ENCODE measurements at places on chromosomes 5 and 9.

- no peak for DNase-seq
Measured at GRCh38 chr5:168646335-168646734, 67.2 kb upstream of the PANK3 start.

DNA sequence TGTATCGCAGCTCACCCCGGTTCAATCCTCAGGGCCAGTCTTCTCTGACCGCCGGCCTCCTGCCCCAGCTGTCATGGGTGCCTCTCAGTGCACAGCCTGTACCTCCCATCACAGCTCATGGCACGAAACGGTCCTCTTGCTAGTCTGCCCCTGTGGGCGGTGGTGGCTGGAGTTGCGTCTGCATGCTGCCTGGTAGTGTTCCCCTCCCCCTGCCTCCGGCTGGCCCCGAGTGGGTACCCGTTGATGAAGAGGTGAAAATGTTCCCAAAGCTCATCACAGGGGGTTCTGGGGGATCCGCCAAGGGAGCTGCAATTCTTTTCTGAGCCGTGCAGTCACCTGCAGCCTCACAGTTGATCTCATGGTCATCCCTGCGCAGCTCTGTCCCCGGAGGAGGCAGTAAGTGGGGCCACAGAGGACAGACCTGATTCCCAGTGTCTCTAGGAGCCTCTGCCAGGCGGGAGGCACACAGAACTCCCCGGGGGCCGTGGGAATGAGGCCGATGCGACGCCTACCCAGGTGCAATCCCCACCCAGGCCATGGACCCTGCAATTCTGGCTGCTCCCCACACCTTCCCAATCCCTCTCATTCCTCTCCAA, 34.7 kb upstream of the FIBCD1 start:
- no peak for DNase-seq

- peak; percentile 43 for DNase-seq
Measured at GRCh38 chr9:120465685-120466407, 114.1 kb downstream of the CDK5RAP2 start.

GRCh38 chr5:15222156-15222555, 277.8 kb upstream of the FBXL7 start:
- no peak for DNase-seq

DNA sequence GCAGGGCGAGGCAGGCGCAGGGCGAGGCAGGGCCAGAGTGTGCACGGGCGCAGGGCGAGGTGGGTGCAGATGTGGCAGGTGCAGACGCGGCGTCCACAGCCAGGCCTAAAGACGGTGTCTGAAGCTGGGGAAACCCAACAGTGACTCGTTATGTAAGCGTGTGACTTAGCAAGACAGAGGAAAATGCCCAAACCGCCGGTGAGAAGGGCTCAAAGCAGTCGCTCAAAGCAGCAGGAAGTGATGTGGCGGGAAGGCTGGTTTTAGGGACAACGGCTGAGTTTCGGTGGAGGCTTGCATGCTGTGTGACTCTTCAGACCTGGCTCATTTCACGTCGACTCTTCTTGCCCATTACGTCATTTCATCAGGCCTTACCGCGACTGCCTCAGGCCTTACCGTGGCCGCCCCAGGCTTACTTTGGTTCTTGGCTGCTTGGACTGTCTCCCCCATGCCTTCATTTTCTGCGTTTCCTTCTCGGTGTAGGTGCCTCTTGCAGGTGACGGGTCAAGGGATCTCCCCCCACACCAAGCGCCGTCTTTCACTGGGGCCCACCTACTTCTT, 50.5 kb upstream of the EXOC3 start:
- DNase-seq = peak; percentile 49

DNA sequence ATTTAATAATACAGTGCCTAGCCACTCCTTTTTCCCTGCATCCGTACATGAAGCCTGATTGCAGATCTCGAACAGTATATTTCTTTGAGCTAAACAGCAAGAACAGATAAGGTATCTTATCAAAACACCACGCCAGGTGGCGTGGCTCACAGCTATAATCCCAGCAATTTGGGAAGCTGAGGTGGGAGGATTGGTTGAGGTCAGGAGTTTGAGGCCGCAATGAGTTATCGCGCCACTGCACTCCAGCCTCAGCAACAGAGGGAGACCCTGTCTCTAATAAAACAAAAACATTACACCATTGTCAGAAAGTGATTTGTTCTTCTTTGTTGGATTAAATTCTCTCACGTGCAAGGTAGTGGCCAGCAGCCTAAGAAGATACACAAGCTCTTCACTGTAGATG, 291.2 kb upstream of the DMRT1 start:
- no peak for DNase-seq

DNA sequence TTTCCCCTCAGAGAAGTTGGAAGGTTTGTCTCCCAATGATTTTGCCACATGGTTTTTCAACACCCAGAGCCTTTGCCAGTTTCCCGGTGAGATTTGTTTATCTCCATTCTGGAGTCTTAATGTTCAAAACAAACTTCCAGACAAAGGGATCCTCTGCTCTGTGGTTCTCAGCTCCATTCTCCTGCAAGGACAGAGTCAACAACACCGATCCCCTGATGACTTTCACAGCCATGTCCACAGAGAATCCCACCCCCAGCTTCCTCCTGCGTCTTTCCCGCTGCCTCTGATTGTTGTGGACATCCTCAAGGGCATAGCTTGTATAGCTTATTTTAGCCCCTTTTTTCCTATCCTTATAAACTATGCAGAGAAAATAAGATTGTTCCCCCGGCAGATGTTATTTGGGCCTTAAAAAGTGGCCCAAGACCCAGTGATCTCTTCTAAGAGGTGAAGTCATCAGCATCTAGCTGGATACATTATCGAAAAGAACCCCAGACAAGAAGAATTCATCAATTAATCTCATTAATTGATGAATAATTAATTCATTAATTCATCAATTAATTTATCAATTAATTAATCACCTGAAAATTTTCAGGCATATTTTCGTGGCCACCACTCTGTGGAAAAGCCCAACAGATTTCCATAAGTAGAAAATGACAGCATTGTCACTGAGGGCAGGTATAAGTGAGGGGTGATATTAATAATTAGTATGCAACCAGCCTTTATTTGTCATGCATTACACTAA, 2.9 kb upstream of the ABLIM3 start:
- no peak for DNase-seq

- no peak for DNase-seq
Measured at GRCh38 chr5:137152616-137153015, 346.5 kb downstream of the SPOCK1 start.

- no peak for DNase-seq
Measured at GRCh38 chr9:123775289-123776284, 154.3 kb downstream of the DENND1A start.

DNA sequence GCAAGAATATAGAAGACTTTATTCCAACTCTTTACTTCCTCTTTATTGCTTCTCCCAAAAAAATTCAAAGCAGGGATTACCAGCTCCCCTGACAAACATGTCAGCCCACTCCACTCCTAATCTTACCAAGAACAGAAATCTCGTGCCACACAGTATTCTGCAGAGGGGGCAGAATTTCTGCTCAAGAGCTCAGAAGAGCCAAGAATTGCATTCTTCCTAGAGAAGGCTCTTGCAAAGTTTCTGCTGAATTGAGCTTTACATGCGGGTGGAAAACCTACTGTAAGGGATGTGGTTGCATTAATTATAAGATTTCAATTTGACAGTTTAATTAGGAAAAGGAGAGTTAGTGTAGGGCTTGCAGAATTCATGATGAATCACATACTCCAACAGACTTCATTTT, 428.5 kb downstream of the CETN3 start:
- DNase-seq = no peak

DNA sequence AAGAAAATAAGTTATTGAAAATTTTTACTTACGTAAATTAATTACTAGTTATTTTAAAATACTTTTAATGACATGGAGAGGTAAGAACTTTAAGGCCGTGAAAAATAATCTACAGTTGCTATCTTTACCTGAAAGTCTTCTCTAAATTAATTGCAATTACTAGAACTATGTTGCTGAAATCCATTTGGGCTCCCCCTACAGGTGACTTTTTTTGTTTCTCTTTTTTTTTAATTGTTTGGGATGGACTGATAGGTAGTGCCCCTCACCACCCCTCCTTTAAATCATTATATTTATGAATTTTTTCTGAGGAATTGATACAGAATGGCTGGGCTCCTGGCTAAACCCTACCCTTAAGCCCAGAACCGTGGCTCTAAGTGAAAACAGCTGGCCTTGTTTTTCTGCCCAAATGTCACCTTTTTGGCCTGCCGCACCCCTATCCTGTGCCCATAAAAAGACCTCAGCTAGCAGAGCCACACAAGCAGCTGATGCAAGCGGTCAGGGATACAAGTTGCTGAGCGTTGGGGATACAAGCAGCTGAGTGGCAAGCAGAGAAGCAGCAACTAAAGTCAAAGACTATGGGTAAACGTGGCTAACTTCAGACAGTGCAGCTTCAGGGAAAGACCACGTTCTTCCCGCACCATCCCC, 315.2 kb upstream of the ACO1 start:
- no peak for DNase-seq

DNA sequence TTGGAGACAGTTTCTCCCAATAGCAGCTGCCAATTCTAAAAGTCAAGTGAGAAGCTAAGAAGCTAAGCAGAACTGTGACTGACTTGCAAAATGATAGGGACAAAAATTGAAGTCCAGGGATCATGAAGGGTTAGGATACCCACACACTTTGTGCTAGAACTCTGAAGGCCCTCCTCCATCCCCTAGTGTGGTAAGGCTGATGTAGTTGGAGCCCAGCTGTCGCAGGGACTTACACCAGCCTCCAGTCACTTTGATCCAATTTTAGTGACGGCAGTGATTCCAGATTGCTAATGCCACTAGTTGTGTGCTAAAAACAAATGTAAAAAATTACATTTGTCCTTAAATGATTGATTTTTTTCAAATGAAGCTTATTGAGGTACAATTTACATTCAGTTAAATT, 742.7 kb upstream of the ZNF608 start:
- no peak for DNase-seq

GRCh38 chr9:134839455-134840125, 41.0 kb upstream of the FCN2 start:
- DNase-seq = no peak

- DNase-seq = no peak
Measured at GRCh38 chr5:157196045-157196444, 15.4 kb downstream of the ITK start.

DNA sequence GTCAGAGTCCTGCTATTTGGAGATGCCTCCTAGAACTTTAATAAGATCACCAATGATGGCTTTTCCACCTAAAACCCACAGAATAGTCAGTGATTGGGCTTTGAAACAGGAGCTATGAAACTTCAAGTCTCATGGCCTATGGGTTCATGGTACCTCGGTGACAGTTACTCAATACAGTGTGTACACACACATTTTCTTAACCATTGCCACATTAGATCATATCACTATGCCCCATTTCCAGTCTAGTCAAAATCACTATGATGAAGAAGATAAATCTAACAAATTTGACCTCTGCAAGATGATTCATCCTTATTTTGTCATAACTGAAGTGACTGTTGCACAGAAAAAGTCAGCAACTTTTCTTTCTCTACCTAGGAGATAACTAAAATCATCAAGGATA, 86.8 kb upstream of the OR13F1 start:
- DNase-seq = no peak

DNA sequence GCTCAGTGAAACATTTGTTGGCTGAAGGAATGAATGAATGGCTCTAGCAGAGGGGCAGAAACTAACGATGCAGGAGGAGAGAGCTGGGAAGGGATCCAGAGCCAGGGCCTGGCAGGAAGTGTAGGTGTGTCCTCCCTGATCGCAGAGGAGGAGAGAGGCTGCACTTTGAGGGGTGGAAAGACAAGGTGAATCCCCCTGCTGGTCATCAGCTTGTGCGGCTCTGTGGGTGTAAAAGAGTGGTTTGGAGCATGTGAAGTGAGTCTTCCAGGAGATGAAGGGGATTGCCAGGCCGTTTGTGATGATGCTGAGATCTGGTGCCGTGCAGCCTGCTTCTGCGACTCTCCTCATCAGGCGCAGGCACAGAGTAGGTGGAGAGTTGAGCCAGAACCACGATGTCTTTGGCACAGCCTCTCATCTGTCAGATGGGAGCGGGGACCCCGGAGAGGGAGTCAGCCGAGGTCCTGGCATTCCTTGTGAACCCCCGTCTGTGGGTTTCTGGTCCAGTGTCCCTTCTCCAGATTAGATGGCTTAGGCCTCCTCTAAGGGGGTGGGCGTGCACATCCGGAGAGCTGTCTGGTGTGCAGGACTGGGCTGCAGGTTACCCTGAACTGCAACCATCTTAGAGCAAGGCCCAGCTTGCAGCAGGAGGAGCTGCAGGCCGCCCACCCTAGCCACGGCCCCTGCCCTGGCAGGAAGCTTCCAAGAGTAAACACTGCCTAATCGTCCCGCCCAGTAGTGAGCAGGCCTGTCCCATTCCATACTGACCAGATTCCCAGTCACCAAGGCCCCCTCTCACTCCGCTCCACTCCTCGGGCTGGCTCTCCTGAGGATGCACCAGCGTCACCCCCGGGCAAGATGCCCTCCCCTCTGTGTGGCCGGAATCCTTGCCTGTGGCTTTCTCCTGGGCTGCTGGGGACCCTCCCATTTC, at the start of gene ADAMTS13:
ADAMTS13 (plus strand) TSS at position 753 of the 928 bp plus-strand sequence; CDS start at position 830, 77 bp downstream.
- no peak for DNase-seq

DNA sequence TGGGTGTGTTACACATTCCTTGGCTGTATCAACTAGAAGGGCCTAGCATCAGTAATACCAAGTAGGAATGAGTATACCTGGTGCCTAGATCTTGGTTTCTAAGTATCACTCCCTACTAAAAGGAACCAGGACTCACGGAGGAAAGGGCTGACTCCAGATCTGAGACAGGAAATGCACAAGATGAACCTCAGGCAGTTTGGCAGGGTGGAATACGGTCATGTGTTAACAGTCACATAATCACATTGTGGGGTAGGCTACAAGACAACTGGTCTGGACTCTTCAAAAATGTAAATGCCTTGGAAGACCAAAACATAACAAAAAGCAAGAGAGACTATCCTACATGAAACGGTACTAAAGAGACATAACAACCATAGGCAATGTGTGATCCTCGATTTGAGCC, 158.8 kb downstream of the CRB2 start:
- no peak for DNase-seq

DNA sequence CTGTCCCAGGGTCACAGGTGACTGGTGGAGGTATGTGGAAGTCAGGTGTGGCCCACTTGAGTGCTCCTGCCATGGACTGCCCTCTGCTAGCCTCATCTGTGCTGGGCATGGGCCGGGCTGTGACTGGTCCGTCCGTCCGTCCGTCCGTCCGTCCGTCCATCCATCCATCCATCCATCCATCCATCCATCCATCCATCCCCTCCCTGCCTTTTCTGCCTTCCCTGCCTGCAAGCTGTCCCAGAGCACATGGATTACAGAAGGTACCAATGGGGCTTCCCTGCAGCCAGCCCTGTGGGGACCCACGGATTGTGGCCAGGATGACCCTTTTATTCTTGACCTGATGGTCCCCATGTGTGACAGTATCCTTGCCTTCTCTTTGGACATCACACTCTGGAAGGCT, 92.5 kb downstream of the MACROH2A1 start:
- DNase-seq = no peak
